Activated naive CD4-positive, alpha-beta T cell treated with anti-CD3 and anti-CD28 coated beads for 36 hours (primary cell): ENCODE measurements at places on chromosomes 4 and X. TPM values are rescaled to one million over a fixed set of nuclear protein-coding genes. Genes with fewer than 3 reads are reported as not detected.
A peak's percentile ranks its signal among the peaks of the same experiment; 100 is the strongest.

DNA sequence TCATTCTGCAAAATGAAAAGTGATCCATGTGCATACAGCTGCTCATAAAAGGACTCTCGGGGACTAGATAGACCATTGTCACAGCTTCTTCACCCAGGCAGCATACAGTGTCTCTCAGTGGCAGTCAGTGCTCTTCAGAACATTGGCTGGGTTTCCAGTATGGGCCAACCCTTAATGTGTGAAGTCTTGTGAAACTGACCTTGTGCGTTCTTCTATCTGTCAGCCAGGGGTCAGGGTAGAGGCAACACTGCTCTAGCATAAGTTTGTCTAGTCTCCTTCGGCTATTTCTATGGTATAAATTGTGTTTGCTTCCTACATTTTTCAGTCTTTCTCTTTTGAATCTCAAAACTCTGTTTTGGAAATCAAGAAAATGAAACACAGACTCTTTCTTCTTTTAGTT lies 37.0 kb upstream of the SMIM31 start:
- DNase-seq, result no peak

- no peak for DNase-seq
Observed at GRCh38 chrX:133654811-133655210, 239.5 kb upstream of the GPC4 start.

DNA sequence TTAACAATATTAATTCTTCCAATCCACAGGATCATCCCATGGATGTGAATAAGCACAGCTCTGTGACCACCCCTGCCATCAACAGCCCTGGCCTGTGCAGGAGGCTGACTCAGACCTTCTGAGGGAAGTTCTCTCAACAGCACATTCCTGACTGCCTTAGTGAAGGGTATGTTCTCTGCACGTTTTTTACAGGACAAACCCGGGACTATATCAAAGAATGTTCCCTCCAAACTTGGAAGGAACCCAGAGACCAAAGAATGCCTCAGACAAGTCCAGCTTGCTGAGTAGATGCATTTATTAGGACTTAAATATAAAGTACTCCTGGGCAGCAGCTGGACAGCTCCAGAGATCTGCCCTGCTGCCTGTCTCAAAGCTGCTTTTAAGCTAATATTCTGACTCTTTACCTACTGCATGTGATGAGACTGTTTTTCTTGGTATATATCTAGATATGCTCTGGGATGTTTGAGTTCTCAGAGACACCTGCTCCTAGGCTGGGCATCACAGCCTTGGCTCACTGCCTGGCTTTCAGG lies 1127.8 kb upstream of the PRKX start:
- DNase-seq, result no peak

DNA sequence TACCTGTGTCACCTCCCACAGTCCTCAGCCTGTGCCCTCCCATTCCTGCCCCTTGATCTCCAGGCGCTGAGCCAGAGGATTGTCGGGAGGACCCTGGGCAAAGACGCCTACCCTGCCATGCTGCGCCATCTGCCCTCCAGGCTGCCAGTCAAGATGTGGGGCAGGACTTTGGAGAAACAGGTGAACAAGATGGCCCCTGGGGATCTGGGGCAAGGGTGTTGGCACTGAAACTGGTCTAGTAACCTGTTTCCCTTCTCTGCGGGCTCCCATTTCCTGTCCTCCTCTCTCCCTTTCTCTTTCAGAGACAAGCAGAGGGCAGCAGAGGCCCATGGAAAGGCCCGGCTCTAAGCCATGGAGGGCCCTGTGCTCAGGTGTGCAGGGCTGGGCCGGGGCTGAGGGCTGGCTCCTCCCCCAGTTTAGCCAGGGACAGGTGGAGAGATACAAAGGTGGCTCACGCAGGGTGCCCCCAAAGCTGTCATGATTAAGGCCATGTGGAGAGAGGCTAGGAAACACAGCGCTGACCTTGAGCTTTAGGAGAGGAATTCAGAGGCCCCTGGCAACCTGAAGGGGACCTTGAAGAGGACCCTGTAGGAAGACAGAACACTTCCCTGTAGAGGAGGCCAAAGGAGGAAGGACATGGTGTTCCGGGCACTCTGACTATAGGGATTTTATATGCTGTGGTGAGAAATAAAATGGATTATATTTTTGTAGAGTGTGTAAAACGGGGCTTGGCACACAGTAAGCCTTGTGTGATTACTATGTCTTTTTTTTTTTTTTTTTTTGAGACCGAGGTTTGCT lies at the start of gene GLOD5:
Gene GLOD5, plus strand, starts transcription at position 74 of the 798 bp plus-strand sequence. Its CDS starts 44 bp downstream, at position 118.
- DNase-seq, result peak; percentile 46

PITX2 gene
- not detected for total RNA-seq

DNA sequence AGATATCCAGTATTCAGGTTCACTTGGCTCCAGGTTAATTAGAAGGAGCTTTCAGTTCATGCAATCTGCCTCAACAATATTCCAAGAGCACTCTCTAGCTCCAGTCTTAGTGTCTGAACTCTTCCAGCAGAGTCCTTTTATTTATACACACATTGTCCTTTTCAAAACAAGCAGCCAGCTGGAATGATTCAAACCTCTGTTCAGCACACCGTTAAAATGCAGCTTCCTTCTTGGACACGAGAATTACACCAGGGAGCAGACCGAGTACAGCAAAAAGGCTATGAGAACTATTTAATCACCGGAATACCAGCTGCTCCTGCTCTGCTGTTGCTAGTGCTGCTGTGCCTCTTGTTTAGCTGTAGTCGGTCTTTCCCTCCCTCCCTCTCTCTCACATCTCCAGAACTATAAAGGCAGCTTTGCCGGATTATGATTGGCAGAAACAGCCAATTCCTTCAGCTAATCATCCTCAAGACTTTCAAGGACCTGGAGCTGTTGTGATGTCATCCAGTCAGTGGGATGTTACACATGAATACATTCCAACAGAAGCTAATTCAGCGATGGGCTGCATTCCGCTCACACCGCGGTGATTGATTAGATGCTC lies at the start of gene NDST4:
Gene NDST4, minus strand, starts transcription at position 115 of the 601 bp plus-strand sequence. CDS start 36,584 bp downstream, outside the sequence.
- DNase-seq, result no peak
